HFFc6 (cell line): ENCODE measurements at places on chromosomes 7 and 10. TPM values are rescaled to one million over a fixed set of nuclear protein-coding genes. Genes with fewer than 3 reads are reported as not detected.

- no peak for DNase-seq
These were observed 88.8 kb downstream of the ZRANB1 start for GRCh38 chr10:125030567-125031197.

DNA sequence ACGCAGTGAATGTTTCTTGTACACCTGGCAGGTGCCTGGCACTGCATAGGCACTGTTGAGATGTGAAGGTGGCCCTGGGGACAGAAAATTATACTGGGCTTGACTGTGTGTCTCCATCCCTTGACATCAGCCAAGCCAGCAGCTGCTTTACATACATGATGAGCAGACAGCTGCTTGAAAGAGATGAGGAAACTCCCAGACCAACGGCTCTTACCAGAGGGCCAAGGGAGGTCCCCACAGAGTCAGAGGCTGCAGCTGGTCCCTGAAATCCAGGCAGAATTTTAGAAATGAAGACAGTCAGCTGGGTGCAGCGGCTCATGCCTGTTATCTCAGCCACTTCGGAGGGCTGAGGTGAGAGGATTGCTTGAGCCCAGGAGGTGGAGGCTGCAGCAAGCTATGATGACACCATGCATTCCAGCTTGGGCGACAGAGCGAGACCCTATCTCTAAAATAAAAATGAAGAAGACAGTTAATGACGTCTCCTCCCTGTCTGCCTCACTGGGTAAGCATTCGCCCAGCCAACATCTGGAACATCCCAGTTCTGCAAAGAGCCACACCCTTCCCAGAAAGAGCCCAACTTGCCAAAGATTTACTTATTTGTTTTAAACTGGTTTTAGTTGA, 17.6 kb downstream of the LIMK1 start:
- DNase-seq, result no peak

GRCh38 chr7:102261451-102261850, 25.2 kb upstream of the SH2B2 start:
- DNase-seq, result no peak

The MYOF gene
- total RNA-seq, result 406 to 553 TPM (median 530 TPM) in 3 replicates
